Mucosa of descending colon (tissue), 3 donors: ENCODE measurements at places on chromosomes 4 and X. TPM values are rescaled to one million over a fixed set of nuclear protein-coding genes. Genes with fewer than 3 reads are reported as not detected.

PPP4R3C gene
- not detected for total RNA-seq

COL25A1 gene
- total RNA-seq: 0.12 TPM

DNA sequence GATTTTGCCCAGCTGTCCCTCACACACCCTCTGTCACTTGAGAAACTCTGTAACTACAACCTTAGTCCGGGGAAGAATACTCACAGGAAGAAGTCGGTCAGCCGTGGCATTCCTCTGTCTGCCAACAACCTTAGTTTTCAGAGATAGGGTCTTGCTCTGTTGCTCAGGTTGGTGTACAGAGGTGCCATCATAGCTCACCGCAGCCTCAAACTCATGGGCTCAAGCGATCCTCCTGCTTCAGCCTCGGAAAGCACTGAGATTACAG is 12.2 kb upstream of the SPCS3 start:
- no peak for DNase-seq

DNA sequence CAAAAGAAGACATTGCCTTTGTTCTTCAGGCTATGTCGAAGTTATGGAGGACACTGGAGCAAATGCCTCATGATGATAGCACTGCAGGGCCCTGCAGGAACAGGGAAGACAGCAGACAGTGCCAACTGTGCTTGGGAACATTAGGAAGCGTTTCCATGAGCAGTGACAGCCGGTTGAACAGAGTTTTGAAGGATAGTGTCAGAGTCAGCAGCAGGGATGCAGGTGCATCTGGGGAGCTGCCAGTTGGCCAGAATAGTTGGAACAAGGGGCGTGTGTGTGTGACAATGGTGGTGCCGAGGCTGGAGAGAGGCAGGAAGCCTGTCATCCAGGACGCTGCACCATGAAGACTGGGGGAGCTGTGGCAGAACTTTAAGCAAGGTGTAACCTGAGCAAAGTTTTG is 88.6 kb downstream of the SHROOM3 start:
- no peak for DNase-seq

GRCh38 chrX:26747877-26748276 is 531.9 kb downstream of the MAGEB5 start:
- DNase-seq: no peak
